ENCODE measurements at places on chromosomes 11 and 22.

DNA sequence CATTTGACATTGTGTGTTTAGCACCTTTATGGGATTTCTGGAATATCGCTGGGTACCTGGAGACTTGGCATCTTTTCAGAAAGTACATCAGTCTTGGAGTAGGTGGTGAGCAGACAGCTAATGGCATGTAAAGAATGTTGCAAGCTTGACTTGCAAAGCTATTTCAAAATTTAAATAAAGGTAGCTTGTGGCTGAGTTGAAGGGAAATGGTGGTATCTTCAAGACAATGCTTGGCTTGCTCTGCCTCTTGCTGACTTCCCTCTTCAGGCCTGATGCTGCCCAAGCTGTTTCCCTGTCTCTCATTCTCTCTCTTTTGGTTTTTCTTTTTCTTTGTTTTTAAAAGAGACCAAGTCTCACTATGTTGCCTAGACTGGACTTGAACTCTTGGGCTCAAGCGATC, 13.2 kb downstream of the ZNRF3 start:
- DNase-seq = no peak

DNA sequence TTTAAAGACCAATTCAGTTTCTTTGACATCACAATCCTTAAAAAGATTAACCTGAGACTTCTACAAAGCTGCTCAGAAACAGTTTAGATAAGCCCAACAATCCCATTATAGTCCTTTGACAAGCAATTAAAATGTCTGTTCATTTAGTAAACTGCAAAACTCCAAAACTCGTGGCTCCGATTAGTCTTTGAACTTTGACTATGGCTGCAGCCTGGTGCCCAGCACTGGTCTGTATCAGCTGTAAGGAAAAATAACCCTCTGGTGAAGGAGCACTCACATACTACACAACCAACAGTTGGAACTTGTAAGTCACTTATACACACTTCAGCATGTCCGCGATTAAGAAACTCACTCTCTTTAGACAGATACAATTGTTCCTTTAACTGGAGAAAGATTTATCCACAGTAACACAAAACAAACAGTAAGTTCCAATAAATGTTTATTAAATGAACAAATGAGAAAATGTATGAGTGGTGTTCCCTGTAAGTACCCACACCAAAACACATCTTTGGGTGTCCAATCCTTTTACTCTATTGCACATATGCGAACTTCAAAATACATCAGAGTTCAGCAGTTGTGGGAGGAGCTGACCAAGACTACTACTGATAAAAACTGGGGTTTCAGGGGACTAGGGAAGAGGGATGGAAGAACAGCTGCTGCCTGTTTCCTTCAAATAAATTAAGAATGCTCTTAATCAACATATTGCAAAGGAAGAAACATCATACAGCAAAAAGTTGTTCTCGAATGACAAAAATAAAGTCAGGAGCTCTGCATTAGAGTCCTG, 36.4 kb downstream of the PITPNB start:
- no peak for DNase-seq

GRCh38 chr11:2296913-2297622, 4.7 kb downstream of the C11orf21 start:
- DNase-seq = no peak

- DNase-seq = no peak
Observed at GRCh38 chr11:132332521-132332920, 962.1 kb downstream of the NTM start.

- no peak for DNase-seq
Observed at GRCh38 chr22:37032535-37033460, 13.3 kb downstream of the MPST start.

DNA sequence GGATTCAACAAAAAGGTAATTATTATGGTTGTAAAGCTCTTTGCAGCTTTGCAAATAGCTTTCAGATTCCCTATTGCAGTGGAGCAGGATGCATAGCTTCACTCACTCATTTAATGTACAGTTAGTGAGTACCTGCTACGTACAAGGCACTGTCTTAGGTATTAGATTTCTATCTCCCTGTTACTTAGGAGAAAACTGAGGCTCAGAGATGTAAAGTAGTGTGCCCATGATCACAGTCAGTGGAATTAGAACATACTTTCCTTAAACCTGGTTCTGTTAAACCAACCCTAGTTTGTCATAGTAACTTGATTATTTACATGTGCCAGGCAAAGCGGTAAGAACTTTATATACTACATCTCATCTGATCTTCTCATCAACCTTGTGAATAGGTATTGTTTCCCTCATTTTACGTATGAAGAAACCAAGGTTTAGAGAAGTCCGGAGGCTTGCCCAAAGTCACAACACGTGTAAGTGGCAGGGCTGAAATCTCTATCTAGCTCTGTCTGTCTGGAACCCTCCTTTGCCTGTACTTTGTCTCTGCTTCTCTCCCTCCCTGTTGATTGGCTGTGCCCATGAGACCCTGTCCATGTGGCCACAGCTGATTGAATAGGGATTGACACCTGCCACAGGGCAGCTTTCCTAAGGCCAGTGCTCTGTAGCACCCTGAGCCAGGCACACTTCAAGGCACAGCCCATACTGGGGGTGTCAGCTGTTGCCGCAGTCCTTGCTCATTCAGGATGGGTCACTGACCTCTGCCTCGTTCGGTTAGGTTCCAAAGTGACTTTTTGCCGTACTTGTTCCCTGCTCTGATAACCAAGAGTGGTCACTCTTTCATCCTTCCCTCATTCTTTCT, 63.8 kb upstream of the PRSS23 start:
- DNase-seq = no peak

DNA sequence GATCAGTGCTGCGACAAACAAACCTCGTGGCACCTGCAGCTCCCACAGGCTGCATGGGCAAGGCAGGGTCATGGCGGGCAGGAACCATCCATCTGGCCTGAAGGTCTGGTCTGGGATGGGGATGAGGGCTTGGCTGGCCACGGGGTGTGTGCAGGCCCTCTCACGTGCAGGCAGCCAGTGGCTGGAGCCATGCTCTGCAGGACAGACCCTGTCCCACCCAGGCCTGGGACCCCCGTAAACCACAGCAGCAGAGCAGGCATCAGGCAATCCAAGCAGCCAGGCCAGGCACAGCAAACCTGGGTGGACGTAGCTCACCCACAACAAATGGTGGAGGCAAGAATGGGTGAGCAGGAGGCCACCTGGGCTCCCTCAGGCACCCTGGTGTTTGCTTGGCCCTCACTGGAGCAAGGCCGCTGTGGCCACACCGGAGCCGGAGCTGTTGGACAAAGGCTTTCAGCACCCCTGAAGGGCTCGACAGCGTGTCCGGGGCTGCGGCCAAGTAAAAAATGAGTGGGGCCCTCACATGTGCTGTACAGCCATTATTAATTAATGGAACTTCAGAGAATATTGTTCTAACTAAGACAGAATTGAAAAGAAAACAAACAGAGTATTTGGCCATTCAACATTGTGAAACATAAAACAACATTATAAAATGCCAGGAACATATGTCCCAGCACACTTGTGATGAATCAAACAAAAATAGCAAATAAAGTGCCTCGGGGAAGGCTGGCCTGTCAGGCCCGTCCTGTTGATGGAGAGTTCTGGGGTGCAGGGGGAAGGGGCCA, 24.0 kb upstream of the GNB1L start:
- peak; percentile 65 for DNase-seq

- DNase-seq = no peak
Observed at GRCh38 chr11:17697175-17697949, 22.0 kb upstream of the MYOD1 start.

DNA sequence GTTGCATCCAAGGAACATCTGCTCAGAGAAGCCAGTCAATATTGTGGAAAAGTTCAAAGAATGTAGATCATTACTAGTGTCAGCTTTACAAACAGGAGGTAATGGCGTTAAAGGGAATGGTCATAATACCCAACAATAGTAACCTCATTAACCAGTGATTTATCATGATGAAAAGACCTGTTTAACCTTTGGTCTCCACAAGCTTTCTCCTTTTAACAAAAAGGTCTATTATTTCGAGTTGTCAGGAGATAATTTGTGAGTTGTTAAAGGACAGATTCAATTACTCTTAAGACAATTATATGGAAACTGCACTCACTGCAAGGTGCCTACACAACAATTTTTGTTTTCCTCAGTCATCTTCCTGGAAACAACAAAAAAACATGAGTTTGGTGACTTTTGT, 73.8 kb upstream of the HTATIP2 start:
- DNase-seq = no peak

- DNase-seq = no peak
Observed at GRCh38 chr11:29780756-29781155, 236.1 kb downstream of the KCNA4 start.

GRCh38 chr22:42883121-42883520, 26.0 kb upstream of the ARFGAP3 start:
- no peak for DNase-seq

DNA sequence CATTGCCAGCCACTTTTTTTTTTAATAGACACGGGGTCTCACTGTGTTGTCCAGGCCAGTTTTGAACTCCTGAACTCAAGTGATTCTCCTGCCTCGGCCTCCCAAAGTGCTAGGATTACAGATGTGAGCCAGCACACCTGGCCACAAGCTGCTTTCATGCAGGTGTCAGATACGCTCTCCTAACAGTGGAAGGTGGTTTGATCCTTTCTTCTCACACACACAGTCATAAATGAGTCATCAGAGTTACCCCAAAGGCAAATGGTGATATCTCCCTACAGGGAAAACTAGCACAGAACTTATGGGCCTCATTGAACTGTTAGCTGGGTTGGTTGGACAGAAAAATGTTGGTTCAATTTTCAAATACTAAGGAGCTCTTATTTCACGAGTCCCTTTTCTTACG, 38.2 kb upstream of the UBASH3B start:
- DNase-seq = no peak

DNA sequence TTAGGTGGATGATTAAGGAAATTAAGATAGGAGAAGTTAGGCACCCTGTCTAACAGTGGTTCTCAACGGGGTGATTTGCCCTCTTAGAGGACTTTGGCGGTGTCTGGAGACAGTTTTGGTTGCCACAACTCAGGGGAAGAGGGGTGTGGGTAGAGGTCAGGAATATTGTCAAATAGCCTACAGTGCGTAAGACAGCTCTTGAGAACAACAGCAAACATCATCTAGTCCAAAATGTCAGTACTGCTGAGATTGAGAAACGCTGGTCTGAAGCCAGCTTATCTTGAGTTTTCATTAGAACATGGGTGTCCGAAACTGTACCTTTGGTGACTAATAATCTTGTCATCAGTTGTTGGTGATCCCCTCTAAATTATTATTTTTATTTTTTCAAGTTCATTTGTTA, 38.4 kb downstream of the CECR2 start:
- no peak for DNase-seq

DNA sequence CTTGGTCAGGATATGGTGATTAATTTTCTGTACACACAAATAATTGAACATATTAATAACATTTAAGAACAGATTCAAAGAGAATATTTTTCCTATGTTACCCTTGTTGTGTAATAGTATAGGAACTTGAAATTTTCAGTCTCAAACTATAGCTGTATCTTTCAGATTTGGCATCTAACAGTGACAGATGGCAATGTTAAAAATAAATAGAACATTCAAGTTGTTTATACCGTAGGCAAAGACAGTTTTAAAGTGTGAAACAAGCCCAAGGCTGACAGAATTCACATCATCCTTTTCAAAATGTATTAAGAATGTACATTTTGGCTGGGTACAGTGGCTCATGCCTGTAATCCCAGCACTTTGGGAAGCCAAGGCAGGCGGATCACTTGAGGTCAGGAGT, 92.6 kb upstream of the TP53AIP1 start:
- DNase-seq = no peak

- DNase-seq = no peak
Observed at GRCh38 chr11:58622344-58622743, at the start of gene CNTF. CNTF (plus strand) TSS chr11:58622665; CDS start chr11:58622753, 88 bp downstream.

- peak; percentile 72 for DNase-seq
Observed at GRCh38 chr22:46052331-46052771, 75.4 kb upstream of the WNT7B start.

DNA sequence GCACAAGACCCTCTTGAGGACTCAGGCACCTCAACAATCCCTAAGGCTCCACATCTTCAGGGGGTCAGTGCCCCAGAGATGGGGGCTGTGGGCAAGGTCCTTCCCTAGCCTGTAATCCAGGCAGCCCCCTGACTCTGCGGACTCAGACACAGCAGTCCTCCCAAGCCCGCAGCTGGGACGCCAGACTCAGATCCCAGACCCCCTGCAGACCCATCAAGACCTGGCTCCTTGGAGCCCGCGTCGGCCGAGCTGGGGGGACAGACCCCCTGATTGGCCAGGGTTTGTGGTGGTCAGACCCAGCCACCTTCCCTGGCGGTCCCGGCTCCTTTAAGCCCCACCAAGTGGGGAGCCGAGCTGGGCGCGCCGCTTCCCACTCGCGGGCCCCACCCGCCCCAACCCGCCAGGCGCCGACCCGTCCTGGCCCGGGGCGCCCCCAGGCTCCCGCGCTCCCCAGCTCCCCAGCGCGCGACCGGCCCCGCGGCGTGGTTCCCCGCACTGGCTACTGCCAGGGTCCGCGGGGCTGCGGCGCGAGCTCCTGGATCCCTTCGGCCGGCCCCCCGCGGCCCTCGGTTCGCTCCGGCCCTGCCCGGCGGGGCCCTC, 458 bp downstream of the OSBPL5 start:
- peak; percentile 53 for DNase-seq

DNA sequence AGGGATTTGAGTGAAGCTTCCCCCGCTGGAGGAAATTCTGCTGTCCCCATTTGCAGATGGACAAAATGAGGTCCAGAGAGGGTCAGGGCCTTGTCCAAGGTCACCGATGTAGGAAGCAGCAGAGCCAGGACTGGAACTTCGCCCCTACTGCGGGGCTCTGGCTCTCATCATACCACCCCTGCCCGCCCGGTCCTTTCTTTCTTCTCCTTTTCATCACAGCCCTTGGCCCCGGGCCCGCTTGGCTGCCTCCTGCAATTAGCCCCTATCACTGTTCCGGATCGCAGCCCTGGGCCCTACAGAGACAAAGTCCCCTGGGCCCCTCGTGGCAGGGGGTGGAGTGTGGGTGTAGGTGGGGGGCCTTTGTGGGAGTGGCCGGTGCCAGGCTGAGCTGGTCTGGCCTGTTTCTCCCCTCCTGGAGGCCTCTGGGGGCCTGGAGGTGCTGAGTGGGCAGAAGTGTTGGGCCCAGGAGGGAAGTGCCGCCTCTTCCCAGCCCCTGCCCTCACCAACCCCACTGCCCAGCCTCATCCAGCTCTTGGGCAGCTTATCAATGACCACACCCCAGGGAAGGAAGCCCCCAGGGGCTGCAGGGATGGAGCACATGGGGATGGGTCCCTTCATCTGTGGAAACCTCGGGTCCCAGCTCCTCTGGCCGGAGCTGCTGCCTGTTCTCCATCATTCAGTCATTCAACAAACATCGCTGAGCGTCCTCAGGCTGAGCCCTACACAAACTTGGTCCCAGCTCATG, 3.4 kb downstream of the EMID1 start:
- no peak for DNase-seq

GRCh38 chr11:68998390-68998911, 14.6 kb downstream of the MRGPRF start:
- DNase-seq = no peak
